ENCODE measurements at places on chromosomes 11 and 22. TPM values are rescaled to one million over a fixed set of nuclear protein-coding genes. Genes with fewer than 3 reads are reported as not detected.

DNA sequence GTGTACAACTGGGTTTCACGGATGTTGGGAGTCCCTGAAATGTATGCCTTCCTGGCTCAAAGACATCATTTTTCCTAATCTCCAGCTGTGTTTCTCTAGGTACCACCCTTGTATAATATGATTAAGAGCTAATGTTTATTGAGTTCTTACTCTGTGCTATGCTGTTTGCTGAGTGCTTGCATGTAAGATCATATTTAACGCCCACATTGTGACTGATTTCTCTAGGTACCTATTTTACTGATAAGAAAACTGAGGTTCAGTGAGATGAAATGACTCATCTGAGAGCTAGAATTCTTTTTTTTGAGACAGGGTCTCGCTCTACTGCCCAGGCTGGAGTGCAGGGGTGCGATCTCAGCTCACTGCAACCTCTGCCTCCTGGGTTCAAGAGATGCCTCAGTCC, 42.6 kb downstream of the FAM227A start:
- no peak for DNase-seq

DNA sequence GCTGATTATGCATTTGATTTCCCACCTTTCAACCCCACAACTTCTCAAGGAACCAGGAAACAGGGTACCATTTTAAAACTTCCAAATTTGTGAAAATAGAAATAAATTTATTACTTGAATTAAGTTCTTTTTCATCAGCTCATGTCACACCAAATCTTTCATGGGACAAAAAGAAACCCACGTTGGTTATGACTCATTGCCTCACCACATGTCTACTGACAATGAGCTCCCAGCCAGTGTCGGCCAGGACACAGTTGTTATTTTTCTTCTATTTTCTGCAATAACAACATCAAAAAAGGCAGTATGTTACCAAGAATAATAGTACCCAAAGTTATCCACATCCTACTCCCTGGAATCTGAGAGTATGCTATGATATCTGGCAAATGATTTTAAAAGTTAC, 17.3 kb downstream of the MS4A6A start:
- DNase-seq = no peak

- no peak for DNase-seq
Observed at GRCh38 chr11:78161962-78162371, 22.5 kb upstream of the ALG8 start.

GRCh38 chr11:93903989-93904388, 53.6 kb upstream of the VSTM5 start:
- no peak for DNase-seq

DNA sequence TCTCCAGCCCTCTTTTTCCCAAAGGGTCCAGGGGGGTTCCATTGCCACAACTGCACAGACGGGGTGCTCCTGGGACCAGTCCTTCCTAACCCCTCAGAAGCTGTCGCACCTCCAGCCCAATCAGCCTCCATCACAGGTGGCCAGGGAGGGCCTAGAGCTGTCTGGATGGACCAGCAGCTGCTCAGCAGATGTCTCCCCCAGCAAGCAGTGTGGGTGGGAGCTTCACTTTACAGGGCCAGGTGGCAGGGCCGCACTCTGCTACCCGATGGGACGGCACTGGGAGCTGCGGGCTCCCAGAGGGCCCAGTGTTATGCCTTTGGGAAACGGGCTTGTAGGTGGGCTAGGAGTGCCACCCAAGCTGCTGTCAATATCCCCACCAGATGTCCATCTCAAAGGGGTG, 120.5 kb downstream of the DSCAML1 start:
- no peak for DNase-seq

WNT7B gene
- total RNA-seq = 4.5 TPM

RBFOX2 gene
- 47.5 TPM for total RNA-seq

TUBA8 gene
- total RNA-seq = 1.3 TPM

TLCD5 gene
- total RNA-seq = 7.1 TPM

SPON1 gene
- 0.29 TPM for total RNA-seq

HEPACAM gene
- not detected for total RNA-seq

Measured in A172 (cell line).